ENCODE measurements at places on chromosomes 6 and 20. TPM values are rescaled to one million over a fixed set of nuclear protein-coding genes. Genes with fewer than 3 reads are reported as not detected.

CTCFL gene
- not detected for polyA plus RNA-seq

TFAP2C gene
- 1.2 TPM for polyA plus RNA-seq

EDN3 gene
- 0.24 TPM for polyA plus RNA-seq

OXT gene
- polyA plus RNA-seq = 0.48 TPM

EFCAB8 gene
- polyA plus RNA-seq = 0.11 TPM

PCMTD2 gene
- 39.1 TPM for polyA plus RNA-seq

LY6G5B gene
- polyA plus RNA-seq = 7.2 TPM

GRCh38 chr6:169895926-169896761 lies 144.7 kb downstream of the ERMARD start:
- no peak for DNase-seq

DNA sequence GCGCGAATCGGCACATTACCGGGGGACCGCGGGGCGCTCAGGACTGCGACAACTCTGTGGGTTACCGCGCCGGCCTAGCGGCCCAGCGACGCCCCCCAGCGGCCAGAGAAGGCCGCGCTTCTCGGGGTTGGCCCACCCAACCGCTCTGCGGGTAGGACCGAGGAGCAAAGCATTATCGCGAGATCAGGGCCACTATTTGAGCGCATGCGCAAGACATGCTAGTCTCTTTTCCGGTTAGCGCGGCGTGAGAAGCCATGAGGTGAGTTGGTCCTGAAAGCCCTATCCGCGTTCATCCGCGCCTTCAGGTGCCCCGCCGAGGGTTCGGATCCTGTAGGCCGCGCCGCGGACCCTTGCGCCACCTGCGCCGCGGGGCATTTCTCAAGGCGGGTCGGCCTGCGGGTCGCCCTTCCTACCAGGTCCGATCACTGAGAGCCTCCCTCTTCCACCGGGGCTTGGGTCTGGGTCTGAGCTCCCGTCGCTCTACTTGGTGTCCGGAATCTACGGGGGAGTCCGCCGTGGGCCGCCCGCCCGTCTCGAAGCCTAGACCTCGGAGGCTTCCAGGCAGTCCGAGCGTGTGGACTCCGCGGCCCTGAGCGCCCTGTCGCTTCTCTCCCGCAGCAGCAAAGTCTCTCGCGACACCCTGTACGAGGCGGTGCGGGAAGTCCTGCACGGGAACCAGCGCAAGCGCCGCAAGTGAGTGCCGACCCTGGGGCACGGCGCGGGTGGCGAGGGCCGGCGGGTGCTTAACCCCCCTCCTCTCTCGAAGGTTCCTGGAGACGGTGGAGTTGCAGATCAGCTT lies at the start of gene RPL10A:
Gene RPL10A (plus strand): TSS at position 221 of the 799 bp plus-strand sequence. CDS start 34 bp downstream, at position 255.
- DNase-seq = peak; percentile 96

GRCh38 chr6:20948556-20948955 lies 414.3 kb downstream of the CDKAL1 start:
- DNase-seq = no peak

DNA sequence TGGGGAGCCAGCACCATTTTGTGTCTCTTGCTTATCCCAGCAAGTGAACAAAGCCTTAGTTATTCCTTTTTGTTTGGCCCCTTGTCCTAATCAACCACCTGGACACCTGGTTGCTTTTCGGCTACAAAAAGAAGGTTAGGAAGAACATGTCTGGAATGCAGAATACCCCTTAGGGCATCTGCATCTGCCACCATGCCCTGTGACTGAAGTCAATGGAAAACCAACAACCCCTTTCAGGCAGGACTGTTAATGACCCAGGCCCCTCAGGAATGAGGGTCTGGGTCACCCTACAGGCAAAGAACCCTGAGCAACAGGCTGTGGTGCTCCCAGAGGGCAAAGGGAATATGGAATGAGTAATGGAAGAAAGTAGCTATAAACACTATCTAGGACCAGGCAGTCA lies 78.5 kb downstream of the PDE10A start:
- no peak for DNase-seq

GRCh38 chr20:59441306-59441705 lies 140.9 kb downstream of the EDN3 start:
- DNase-seq = no peak

DNA sequence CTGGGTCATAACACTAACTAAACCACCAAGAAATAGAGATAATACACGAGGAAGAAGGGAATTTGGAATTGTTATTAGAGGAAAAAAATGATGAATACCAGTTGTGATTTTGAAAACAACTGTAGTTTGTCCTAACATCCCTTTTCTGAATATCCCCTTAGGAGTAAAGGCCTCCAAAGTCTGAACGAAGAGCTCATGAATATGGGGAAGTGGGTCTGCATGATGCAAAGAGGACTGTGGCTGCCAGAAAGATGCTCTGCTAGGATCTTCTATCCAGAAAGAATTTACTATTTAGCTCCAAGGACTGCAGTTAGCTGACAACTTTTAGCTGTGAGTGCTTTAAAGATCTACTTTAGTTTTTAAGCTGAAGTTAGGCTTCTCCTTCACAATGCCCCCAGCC lies 308.8 kb upstream of the HS3ST5 start:
- DNase-seq = no peak

DNA sequence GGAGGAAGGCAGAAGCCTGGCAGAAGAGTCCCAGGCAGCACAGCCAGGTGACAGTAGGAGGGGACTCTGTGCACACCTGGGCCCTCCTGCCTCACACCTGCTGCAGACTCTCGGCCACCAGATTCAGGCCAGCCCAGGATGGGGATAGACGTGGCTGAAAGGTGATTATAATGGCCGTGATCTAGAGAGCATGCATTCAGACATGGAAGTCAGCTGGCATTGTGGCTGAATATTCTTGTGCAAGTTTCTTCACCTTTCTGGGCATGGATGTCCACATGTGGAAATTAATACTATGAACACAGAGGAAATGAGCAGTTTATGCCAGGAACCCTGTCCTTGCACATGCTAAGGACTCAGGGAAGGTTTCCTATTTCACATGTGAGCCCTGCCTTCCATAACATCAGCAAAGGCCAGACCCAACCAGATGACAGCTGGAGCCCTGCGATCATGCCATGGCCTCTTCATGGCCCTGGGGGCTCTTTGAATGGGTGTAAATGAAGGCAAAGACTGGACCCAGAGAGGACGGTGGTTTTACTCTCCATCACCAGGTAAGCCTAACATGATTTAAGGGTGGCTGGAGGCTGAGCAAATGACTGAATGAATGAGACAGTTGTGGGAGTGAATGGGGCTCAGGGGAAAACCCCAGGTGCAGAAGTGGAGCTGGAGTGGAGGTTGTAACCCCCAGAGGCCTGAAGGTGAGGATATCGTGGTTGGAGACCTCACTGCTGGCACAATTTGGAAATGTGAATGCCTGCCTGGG lies 2.7 kb upstream of the RAET1L start:
- no peak for DNase-seq

DNA sequence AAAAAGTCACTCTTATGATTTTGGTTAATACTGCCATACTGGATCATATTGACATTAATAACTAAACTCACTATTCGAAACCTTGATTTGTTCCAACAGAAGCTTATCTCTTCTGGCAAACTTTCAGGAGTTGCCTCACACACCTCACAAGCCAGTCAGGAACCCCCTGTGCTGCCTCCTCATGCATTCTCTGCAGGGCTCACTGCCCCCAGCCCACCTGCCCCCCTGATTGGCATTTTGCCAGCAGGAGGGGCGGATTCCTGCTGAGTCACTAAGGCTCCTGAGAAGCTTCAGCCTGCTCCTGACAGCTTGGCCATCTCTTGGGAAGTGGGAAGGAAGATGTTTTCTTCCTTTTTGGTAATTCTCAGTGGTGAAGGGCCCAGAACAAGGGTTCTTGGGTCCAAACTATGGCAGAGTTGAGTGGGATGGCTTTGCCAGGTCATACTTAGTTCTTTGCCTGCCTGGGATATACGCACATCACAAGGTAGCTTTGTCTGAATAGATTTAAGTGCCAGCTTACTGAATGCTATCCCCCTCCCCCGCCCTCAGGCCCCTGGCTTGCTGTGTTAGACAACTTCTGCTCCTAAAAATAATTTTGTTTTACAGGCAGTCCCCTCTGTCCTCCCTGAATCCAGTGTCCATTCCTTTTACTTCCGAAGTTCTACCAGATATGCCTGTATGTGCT lies 31.4 kb downstream of the SLC35F1 start:
- no peak for DNase-seq

DNA sequence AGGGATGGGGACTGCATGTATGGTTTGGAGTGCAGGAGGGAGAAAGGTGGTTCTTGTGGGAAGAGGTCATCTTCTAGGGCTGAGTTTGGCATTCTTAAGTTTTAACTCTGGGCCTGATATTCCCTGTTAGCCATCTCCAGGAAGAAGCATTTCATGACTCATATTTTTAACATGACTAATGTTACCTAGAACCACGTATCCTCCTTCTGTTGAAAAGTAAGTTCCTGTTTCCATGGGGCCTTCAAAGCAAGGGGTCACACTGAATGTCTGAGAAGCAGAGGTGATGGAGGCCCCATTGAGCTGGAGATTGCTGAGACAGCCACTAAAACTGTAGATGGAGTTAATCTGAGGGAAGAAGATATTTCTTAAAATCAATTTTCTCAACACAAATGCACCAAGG lies 30.2 kb downstream of the FAM229B start:
- DNase-seq = no peak

DNA sequence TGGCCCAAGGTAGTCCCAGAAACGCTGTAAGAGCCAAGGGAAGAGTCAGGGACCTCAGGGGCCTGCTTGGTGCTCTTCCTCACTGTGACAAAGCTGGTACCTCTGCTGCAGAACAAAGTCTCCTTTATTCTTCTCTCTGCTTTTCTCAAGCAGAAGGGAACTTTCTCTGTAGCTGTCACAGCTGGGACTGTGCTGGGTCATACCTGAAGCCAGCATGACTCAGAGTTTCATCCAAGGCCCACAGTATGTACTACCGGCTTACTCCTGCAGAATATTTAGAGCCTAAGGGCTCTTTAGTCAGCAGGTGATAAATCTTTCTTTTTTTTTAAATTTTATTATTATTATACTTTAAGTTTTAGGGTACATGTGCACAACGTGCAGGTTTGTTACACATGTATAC lies 183.2 kb downstream of the TINAG start:
- DNase-seq = no peak
